ENCODE measurements at places on chromosomes 2 and 18. TPM values are rescaled to one million over a fixed set of nuclear protein-coding genes. Genes with fewer than 3 reads are reported as not detected.

DNA sequence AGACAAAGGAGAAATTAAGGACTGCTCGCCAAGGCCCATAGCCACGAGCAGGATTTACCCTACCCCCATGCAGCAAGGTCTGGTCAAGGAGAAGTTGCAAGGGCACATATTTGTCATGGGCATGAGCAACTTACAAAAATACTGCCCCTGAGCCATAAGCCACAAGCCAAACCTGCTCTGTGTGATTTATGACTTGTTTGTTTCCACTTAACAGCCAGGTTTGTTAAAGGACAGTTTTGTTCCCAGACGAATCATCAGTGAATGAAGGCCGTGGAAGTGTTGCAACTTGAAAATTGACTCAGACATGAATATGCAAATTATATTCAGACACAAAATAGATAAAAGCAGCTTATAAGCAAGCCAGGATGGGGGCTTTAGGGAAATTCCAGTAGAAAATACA lies 31.3 kb upstream of the EVA1A start:
- H3K4me3 ChIP-seq, result no peak overlapping the region
- no peak overlapping the region for H3K27ac ChIP-seq
- no peaks in the 10 kb centered on the region for H3K4me1 ChIP-seq
- no peak for DNase-seq
- peaks cover 5% of the 10 kb centered on the region for H3K27me3 ChIP-seq

GRCh38 chr18:53417003-53417402 lies 807.5 kb downstream of the MBD2 start:
- H3K27me3 ChIP-seq, result no peaks in the 10 kb centered on the region
- no peaks in the 10 kb centered on the region for H3K36me3 ChIP-seq

DNA sequence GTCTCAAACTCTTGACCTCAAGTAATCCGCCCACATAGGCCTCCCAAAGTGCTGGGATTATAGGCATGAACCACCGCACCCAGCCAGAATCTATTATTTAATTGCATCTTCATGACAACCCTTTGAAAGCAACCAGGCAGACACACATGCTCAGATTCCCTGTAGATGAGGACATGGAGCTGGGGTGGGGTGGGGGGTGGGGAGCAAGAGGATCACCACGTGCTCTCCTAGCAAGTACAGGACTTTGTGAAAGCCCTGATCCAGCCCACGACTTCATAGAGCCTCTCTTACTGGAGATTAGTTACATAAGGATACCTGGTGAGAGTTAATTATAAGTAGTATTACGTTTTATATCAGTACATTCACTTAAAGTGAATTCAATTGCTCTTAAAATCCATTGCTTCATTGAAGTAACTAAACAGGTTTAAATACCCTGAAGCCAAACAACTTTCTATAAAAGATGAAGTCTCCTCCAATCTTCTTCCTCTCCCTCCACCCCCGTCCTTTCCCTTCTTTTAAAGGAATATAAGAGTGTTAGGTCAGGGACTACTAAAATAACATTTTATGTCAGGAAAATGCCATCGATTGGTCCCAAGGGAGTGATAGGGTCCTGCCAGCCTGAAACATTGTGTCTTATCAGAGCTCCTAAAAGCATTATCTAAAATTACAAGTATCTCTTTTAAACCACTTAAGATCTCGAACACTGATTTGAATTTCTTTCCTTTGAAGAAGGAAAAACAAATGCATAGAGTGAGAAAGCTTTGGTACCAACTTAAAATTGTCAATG lies 123.9 kb downstream of the EPHA4 start:
- H3K4me3 ChIP-seq, result no peak overlapping the region
- H3K27ac ChIP-seq, result no peak overlapping the region
- H3K4me1 ChIP-seq, result peaks cover 5% of the 10 kb centered on the region
- no peak for DNase-seq
- H3K27me3 ChIP-seq, result no peaks in the 10 kb centered on the region
- no peaks in the 10 kb centered on the region for H3K36me3 ChIP-seq

GRCh38 chr2:116706396-116706795 lies 1108.1 kb upstream of the DDX18 start:
- no peak for DNase-seq
- no peak overlapping the region for H3K27ac ChIP-seq
- no peak overlapping the region for H3K4me3 ChIP-seq
- H3K4me1 ChIP-seq, result no peaks in the 10 kb centered on the region
- no peaks in the 10 kb centered on the region for H3K27me3 ChIP-seq
- no peaks in the 10 kb centered on the region for H3K36me3 ChIP-seq

- no peaks in the 10 kb centered on the region for H3K4me1 ChIP-seq
- H3K36me3 ChIP-seq, result no peaks in the 10 kb centered on the region
- no peak for DNase-seq
- H3K27ac ChIP-seq, result no peak overlapping the region
These were observed 54.5 kb upstream of the NPAS2 start for GRCh38 chr2:100765481-100765880.

GRCh38 chr2:49811502-49811901 lies 657.2 kb upstream of the FSHR start:
- H3K36me3 ChIP-seq, result no peaks in the 10 kb centered on the region
- no peaks in the 10 kb centered on the region for H3K27me3 ChIP-seq
- H3K4me3 ChIP-seq, result no peak overlapping the region
- no peak for DNase-seq

Gene ELOA2
- not detected for total RNA-seq

Gene HAT1
- total RNA-seq, result 88.5 TPM

Gene CHRND
- not detected for total RNA-seq

Gene GREB1L
- total RNA-seq, result not detected

Gene ERFE
- total RNA-seq, result 0.39 TPM

Gene FOXD4L1
- total RNA-seq, result not detected

Gene ZSWIM2
- not detected for total RNA-seq

All from activated CD4-positive, alpha-beta T cell treated with anti-CD3 and anti-CD28 coated beads for 36 hours (primary cell).